ENCODE measurements at places on chromosomes 12 and 14. TPM values are rescaled to one million over a fixed set of nuclear protein-coding genes. Genes with fewer than 3 reads are reported as not detected.

The PRR4 gene
- 9.2 TPM for polyA plus RNA-seq

The NGB gene
- polyA plus RNA-seq: not detected

The IFT43 gene
- polyA plus RNA-seq: 22.5 TPM

The IL31 gene
- not detected for polyA plus RNA-seq

The CLEC7A gene
- 1.5 TPM for polyA plus RNA-seq

The DIO2 gene
- 2.0 TPM for polyA plus RNA-seq

The NOC4L gene
- polyA plus RNA-seq: 9.5 TPM

The SPATS2 gene
- 28.1 TPM for polyA plus RNA-seq

- no peak for DNase-seq
Measured at GRCh38 chr12:68800294-68800693, 7.7 kb upstream of the MDM2 start.

DNA sequence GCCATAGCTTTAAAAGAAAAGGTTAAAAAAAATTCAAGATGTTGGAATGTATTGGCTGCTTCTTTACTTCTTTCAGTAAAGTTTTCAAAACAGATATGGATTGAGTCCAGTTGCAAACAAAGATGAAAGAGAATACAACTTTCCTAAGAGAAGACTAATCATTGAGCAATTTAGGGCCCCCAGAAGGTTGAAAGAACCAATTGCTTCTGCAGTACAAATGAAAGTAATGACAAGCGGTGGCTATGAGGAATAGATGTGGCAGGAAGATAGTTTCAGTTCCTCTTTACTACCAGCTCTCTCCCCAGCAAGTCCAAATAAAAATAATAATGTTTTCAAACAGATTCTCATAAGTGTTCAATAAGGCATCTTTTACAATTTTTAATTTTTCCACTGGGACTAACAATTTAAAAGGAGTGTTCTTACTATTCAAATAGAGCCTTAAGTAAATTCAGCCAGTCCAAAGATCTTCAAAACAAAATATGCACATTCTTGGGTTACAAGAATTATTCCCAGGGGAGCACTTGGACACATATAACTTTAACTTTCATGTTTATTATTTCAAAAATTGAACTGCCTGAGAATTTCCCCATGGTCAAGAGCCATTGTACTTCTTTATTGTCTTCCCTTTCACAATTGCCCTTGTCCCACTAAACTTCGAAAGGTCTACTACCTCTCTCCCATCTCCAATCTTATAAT lies 62.3 kb upstream of the PPP1R12A start:
- DNase-seq: no peak

- no peak for DNase-seq
Measured at GRCh38 chr14:23561259-23561658, 5.2 kb downstream of the THTPA start.

DNA sequence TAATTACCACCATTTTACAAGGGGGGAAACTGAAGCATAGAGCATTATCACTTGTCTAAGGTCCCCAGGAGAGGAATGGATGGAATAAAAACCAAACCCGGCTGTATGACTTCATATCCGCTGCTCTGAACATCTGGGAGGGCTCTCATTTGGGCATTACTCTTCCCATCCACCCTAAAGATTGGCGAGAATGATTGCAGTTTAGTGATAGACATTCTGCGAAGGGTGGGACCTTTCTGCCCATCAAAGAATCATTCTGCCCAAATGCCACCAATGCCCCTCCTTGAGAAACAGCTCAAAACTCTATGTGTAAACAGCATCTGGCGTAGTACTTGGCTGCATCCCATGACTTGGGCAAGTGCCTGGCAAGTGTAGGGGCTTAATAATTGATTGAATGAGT lies 11.6 kb downstream of the CHST11 start:
- no peak for DNase-seq

DNA sequence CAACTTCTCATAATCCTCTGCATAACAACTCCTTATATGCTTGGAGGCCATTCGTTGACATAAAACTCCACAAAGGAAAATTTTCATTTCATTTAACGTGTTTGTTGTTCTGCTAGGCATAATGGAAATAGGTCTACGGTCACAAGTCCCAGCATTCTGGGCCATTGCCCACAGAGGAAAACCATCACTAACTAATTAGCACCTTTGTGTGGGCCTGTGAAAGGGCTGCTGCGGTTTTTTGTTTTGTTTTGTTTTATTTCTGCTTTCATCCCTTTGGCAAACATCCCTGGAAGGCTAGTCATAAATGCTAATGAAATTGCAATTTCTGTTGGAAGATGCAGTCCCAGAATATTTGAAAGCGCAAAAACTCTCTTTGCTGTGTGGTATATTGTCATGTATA lies 180.3 kb downstream of the RMST start:
- DNase-seq: no peak

DNA sequence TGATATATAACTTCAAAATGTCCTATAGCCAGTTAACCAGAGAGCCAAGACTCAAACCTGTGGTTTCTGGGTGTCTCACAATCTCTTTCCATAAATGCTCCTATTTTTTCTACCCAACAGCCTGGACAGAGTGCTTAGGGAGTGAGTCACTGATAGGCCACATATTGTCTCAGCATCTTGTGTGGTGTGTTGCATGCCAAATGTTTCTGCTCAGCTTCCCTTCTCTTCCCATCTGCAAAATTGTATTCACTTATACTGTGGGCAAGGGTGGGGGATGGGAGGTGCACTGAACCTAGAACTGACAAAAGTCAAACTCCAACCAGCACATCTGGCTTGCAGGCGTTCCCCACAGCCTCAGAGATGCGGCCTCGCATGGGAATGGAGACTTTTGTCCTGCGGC lies 123.3 kb downstream of the KCNA5 start:
- no peak for DNase-seq

DNA sequence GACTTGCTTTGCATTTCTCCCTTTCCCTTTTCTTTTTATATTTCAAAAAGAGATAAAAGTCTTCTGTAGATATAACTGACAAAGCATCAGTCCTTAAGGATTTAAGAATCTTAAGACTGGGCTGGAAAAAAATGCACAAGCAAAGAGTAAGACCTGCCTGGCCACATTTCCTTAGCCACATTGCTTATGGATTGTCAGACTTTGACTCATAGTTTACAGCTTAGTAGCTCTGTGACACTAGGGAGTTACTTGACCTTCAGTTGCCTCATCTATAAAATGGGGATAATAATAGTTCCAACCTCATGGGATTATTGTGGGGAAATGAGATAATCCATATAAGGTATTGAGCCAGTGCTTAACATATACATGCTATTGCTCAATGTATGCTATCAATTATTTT lies 66.4 kb upstream of the STK38L start:
- DNase-seq: no peak

DNA sequence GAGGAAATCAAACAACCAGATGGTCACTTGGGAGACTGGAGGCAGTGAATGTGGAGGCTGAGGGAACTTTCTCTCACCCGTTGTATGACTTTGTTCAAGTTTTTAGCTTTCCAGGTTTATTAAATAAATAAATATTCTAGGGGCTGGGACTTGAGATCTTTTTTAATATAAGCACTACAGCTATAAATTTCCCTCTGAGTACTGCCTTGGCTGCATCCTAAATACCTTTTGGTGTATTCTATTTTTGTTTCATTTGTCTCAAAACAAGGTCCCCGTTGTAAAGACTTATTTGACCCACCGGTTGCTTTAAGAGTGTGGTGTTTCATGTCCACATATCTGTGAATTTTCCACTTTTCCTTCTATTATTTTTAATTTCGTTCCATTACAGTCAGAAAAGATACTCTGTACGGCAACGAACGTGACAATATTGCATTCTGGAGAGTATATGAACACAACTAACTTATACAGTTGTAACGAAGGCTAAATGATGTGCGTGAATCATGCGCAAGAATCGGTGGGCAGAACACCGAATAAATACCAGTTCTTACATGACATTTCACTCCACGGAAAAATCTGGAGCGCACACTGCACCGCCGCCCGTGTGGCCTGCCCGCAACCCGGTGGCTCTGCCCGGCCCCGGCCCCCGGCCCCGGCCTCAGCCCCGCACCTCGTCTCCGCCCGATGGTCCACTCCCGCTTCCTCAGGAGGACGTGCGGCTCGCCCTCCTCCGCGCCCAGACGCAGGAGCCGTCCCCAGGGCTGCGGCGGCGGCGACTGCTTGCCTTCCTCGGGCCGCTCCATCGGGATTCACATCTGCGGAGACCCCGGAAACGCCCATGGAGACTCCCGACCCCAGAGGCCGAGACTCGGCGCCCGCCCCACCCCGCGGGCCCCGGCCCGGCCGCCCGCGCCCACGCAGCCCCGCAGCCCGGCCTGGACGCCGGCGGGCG lies 602 bp downstream of the CHFR start:
- no peak for DNase-seq

GRCh38 chr12:108668542-108668941 lies 34.8 kb upstream of the SELPLG start:
- DNase-seq: no peak

- DNase-seq: peak; percentile 70
Measured at GRCh38 chr14:85566603-85567002, 36.7 kb downstream of the FLRT2 start.

DNA sequence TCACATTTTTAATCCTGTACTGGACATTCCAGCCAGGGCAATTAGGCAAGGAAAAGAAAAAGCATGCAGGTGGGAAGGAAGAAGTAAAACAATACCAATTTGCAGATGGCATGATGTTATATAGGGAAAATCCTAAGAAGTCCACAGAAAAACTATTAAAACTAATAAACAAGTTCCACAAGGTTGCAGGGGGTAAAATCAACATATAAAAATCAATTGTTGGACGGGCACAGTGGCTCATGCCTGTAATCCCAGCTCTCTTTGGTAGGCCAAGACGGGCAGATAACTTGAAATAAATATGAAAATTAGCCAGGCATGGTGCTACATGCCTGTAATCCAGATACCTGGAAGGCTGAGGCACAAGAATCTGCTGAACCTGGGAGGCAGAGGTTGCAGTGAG lies 31.9 kb downstream of the SEC23A start:
- no peak for DNase-seq

DNA sequence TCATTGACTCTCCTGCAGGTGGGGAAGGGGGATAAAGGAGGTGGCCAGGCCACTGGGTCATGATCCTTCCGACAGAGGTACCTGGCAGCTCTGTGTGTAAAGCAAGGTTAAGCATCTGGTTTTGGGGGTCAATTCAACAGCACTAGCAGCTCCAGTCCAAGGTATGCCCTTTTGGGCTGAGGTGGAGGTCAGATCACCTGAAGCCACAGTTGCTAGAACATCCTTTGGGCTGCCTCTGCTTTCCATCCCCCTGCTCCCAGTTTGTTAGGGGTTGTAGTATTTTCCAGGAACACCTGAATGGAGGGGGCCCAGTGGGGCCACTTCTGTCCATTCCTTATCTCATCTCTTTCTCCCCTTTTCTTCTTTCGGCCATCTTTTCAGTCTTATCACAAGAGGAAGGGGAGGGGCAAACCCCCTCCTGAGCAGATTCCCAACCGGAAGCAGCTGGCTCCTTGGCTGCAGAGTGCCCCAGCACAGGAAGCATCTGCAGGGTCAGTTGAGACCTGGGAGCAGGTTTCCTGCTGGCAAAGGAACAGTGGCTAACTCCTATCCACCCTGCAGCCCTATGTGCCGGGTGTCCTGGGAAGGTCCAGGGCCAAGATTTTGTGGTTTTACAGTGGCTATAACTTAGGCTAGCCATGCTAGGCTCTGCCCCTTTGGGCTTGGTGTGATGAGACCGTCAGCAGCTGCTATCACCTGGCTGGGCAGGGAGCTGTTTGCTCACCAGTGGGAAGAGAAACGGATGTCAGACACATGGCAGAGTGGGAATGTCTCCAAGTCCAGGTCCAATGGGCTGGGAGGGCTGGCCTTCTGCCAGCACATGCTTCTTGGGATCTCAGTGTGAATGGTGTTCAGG lies 40.2 kb downstream of the SH2B3 start:
- DNase-seq: no peak

- no peak for DNase-seq
Measured at GRCh38 chr12:24596768-24597388, 352.0 kb downstream of the BCAT1 start.

- no peak for DNase-seq
Measured at GRCh38 chr14:95439881-95440280, 76.6 kb downstream of the SYNE3 start.

DNA sequence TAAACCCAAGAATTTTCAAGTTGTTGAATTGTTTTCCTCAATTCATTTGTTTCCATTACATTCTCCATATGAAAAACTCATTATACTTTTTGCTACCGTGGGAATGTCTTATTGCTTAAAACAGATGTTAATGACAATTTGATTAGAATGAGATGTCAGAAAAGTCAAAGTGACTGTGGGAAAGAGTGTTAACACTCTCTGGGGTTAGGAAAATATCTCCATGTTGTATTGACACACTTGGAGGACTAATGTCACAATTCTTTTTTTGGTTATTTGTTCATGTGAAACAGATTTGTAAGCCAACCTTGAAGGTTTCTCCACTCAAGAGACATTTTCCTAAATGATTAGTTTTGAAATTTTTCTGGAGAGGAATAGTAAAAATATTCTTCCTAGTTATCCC lies 47.2 kb upstream of the CMAS start:
- DNase-seq: no peak

DNA sequence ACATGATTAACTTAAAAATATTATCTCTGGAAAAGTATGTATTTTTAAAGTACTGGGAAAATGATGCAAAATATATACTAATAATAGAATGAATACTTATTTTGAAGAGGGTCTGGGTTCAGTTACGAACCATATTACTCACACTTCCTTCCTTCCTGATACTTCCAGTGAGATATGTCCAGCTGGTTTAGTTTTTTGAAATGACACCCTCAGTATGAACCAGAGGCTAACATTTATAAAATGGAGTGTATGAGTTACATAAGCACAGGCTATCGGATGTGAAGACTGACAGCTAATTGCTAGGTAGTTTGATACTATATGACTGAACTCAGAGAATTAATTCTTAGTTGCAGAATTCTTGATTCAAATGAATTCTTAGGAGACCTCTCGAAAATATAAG lies 122.9 kb downstream of the OTOGL start:
- no peak for DNase-seq

DNA sequence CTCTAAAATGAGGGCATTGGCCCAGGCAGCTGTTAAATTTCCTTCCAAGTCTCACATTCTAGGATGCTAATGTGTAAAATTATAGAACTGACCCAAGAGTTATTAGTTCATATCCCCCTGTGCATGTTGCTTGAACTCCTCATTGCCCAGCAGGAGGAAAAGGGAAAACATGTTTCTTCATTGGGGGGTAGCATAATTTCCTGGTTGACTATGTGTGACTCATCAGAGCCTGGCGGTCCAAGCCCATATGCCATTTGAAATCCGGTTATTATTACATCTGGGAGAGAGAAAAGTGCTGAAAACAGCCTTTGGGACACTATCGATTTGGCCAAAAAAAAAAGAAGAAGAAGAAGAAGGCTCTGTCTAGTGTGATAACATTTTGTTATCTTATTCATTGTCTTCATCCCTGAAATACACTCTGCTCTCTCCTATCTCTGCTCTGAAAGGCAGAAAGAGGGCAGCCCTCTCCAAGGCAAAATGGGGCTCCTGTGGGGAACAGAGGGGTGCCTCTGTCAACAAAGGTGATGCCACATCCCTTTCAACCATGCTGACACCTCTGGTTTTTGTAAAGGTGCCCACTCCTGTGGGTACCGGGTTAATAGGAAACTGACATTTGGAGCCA lies 114.2 kb downstream of the DAD1 start:
- no peak for DNase-seq

GRCh38 chr12:126949558-126949957 lies 1317.4 kb upstream of the TMEM132C start:
- no peak for DNase-seq
